ENCODE measurements at places on chromosomes 3 and 15.

DNA sequence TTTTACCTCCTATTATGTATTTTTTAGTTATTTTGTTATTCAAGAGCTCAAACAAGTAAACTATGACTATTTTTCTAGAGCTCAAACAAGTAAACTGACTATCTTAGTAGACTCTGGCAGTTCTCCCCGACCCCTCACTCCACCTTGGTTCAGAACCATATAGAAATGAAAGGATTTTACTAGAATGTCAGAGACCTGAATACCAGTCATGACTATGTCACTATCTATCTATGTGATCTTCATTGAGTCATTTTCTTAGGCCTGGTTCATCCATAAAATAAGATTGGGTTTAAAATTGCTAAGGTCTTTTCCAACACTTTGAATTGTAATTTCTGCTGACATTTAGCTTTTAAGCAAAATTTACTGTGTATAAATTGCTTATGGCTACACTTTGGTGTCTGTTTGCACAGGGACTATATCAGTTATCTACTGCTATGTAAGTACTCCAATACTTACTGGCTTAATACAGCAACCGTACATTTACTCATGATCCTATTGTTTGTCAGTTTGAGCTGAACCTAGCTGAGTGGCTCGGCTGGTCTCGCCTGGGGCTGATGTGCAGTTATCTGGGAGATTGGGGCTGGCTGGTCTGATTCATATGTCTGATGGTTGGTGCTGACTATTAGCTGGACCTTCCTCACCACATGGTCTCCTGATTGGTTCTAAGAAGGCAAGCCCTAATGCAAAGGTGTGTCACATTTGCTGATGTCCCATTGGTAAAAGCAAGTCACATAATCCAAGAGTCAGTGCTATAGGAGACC is 37.0 kb downstream of the RASA2 start:
- no peak for DNase-seq

GRCh38 chr3:124297062-124297980 is 305.4 kb upstream of the ROPN1 start:
- DNase-seq = no peak

- DNase-seq = no peak
Measured at GRCh38 chr15:31393444-31394091, 66.9 kb downstream of the KLF13 start.

DNA sequence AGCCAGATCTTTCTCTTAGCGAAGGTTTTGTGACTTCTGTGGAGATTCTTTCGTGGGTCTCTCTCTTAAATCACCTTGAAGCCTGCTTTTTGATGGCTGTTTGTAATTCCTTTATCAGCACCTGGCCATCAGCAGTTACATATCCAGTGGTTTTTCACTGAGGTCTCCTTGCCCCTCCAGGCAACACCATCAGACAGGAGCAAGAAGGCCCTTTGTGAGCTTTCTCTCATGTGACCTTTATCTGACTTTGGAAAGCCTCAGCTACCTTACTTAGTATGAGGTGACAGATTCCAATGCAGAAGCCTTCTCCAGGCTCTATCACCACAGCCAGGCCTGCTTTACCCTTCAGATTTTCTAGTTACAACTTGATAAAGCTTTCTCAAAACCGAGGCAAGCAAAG is 30.0 kb upstream of the P3H2 start:
- no peak for DNase-seq

GRCh38 chr3:183328823-183329222 is 75.8 kb downstream of the B3GNT5 start:
- DNase-seq = no peak

DNA sequence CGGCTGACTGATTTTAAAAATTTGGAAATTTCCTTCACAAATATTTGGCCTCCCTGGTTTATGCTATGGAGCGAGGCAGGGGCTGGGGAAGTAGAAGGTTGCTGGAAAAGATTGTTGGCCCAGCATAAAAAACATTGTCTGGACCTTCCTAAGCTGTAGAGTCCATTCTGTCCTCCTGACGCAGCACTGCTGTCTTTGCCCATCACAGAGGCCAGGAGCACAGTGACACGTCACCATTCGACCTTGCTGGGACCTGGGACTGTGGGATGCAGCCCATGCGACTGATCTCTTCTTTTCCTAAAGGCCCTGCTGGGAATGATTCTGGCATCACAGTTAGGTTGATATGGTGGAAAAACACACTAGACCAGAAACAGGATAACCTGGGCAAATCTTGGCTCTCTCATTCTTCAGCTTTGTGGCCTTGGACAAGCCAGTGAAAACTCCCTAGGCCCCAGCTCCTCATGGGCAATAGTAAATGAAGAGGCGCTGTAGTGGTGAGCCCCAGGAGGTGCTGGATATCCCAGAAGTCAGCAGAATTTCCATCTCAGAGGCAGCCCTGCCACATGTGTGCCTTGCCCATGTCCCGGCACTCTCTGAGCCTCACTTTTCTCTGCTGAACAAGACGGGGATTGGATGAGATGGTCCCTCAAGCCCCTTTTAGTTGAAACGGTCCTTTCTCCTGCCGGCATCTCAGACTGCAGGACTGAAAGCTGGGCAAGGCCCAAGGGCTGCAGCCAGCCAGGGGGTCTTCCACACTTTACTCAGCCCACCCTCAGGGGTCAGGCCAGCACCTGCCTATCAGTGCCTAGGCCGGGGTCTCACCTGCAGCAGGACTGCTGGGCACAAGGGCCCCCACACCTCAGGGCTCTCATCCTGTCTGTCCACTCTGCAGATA is 69.6 kb downstream of the SENP2 start:
- no peak for DNase-seq

DNA sequence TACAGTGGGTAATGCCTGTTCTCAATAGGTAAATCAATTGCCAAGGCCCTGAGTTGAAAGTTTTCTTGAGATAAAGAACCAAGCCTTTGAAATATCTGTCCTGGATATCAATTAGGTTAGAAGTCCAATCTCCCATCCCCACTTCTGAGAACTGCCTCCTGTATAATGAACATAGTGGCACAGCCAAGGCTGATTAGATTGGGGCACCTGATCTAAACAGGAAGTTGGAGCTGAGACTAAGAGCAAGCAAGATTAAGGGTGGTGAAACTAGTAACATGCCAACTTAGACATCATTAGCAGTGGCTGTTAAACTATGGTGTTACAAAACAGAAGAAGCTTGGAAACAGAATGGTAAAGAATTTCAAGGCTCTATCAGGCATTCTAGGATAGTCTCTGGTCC is 137.7 kb upstream of the TMEM108 start:
- DNase-seq = peak; percentile 45

DNA sequence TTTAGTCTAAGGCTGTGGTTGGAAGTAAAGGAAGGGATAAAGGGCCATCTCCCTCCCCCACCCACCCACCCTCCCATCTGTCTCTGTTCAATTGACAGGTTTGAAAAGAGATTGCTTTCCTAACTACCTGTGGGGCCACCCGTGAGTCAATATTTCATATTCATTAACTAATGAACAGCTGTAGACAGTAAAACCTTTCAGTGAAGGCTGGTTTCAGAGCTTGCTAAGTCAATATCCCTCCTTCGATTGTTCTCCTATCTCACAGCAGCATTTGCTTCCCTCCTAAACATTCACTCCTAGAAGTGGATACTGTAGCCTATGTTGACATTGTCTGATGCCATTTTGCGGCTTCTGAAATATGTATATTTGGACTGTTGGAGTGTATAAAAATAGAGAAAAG is 85.9 kb upstream of the SYNPR start:
- no peak for DNase-seq

- DNase-seq = no peak
Measured at GRCh38 chr15:74213858-74214284, 11.3 kb upstream of the STRA6 start.

- peak; percentile 78 for DNase-seq
Measured at GRCh38 chr15:69093127-69093526, 67.3 kb upstream of the GLCE start.

- DNase-seq = peak; percentile 55
Measured at GRCh38 chr3:20225769-20226168, 39.8 kb upstream of the SGO1 start.

GRCh38 chr3:67593761-67594234 is 60.6 kb downstream of the SUCLG2 start:
- DNase-seq = no peak

DNA sequence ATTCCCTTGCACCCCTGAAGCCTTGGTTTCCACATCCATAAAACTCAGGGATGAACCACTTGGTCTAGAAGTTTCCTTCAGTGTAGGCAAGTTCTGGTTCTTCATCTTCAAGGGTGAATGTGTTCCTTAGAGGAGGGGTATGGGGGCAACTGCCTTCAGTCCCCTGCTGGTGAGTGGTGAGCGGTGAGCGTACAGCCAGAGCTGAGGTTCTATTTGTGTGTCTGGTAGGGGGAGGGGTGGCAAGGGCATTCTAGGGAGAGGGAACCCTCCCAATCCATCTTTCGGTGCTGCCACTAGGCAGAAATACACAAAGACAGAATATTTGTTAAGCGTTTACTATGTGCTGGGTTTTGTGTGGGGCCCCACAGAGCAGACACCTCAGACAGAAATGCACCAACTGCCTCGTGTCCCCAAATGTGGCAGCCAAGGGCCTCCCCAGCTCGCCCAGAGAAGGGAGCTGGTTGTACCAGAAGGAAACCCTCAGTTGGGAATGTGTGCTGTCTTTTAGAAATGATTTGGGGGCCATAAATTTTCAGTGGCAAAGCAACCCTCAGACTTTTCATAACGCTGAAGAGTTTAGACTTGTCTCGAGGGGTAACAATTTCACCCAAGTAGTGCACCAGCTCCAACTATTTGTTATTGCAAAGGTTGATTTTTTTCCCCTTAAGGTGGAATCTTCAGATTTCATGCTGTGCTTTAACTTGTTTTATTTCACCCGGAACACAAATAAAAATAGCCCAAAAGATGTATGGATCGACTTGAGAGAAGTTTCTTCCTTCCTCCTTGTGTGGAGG is 137.6 kb downstream of the FBLN2 start:
- no peak for DNase-seq

DNA sequence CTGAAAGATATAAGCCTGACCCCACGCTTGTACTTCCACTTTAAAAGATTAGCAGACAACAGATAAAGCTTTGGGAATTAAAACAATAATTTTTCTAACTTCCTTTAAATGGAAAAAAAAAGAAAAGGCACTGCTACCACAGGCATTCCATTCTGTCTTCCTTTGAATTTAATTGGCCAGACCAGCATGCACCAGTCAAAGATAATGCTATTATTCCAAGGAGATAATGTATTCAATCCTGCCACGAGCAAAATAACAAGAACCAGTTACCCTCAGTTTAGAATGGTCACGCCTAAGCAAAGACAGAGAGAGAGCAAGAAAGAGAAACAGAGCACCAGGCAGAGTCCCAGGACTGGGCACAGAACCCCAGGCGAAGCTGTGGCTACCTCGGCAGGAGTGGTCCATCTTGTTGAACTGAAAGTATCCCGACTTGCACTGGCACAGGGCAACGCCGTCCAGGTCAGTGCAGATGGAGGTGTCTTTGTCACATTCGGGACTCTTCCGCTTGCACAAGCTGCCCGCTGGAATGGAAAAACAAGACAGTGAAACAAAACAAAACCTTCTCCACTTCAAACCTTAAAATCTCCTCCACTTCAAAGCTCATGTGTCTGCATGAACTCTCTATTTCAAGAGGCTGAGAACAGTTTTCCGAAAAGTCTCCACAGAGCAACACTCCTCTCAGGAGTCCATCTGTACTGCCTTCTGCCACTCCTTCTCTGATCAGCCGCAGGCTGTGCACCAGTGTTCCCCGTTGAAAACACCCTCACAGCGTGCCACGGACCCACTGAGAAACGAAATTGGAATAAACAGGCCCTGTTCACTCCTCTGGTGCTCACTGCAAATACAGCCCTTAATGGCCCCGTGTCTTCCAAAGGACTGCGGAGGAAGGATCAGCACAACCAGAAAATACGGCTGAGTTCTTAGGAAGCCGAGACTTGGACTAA is 58.2 kb downstream of the HEG1 start:
- no peak for DNase-seq

GRCh38 chr15:29311696-29312095 is 42.1 kb upstream of the NSMCE3 start:
- no peak for DNase-seq

- DNase-seq = peak; percentile 68
Measured at GRCh38 chr15:81311752-81312464, 12.0 kb downstream of the STARD5 start.

DNA sequence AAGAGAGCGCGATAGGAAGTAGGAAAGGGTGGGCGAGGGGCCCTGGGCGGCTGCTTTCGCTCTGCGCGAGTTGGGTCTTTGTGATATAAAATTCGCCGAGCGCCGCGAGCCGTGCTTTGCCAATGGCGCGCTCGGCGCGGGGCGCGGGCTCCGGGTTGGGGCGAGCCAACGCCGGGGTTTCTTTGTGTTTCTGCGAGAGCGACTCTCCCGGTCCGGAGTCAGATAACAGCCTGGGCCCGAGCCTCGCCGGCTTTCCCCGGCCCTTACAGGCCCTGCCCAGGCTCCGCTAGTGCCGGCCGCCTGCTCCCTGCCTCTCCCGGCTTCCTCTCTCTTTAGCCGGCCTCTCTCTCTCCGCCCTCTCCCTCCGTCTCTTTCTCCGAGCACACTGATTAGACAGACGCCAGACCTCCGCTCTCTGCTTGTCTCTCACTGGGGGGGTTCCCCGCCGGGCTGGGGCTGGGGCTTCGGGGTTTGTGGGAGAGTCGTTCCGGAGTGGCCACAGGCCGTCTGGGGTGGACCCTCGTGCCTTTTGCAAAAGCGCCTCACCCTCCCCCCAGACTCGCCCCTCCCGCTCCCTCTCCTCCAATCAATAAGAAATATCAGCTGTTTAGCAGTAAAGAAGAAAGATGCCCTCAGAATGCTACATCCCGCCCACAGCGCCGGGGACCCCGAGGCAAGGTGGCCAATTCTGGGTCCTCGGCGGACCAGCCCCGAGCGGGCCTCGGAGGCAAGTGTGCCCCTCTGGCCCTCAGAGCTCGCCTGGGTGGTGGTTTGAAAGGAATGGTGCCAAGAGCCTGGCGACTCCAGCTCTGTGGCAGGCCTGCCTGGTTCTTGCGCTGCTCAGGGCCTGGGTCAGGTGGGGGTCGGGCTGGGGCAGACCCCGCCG is 2.9 kb downstream of the NR2F2 start:
- DNase-seq = peak; percentile 12

DNA sequence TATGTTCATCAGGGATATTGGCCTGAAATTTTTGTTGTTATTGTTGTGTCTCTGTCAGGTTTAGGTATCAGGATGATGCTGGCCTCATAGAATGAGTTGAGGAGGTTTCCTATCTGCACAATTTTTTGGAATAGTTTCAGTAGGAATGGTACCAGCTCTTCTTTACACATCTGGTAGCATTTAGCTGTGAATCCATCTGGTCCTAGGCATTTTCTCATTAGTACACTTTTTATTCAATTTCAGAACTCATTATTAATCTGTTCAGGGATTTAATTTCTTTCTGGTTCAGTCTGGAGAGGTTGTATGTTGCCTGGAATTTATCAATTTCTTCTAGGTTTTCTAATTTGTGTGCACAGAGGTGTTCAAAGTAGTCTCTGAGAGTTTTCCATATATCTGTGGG is 57.0 kb downstream of the STRIT1 start:
- DNase-seq = no peak

DNA sequence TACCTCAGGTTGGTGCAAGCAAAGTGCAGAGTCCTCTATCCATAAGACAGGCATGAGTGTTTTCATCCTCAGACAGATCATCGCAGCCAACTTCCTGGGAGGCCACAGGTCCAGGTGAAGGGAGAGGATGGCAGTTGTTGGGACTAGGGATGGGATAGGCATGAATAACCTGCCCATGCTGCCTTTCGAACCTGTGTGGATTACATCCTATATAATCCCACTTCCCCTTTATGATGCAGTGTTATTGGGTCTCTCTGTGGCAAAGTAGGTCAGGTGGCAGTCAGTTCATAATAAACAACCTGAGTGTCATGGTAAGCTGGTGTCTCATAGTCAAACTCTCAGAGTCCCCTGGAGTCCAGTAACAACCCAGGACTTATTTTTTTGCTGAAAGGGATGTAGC is 40.4 kb downstream of the CCR3 start:
- DNase-seq = no peak
